H1 (cell line): ENCODE measurements at places on chromosomes 3 and 15. TPM values are rescaled to one million over a fixed set of nuclear protein-coding genes. Genes with fewer than 3 reads are reported as not detected.

GRCh38 chr3:14967285-14967684 lies 19.9 kb downstream of the NR2C2 start:
- H3K27me3 ChIP-seq, result no peaks in the 10 kb centered on the region
- H3K36me3 ChIP-seq, result no peaks in the 10 kb centered on the region
- H3K4me3 ChIP-seq, result no peak overlapping the region
- no peaks in the 10 kb centered on the region for H3K4me1 ChIP-seq
- no peak for DNase-seq
- no peak overlapping the region for H3K27ac ChIP-seq

GRCh38 chr3:46065294-46065705 lies 38.0 kb upstream of the XCR1 start:
- no peak for DNase-seq
- H3K27ac ChIP-seq, result no peak overlapping the region
- H3K4me3 ChIP-seq, result no peak overlapping the region
- no peaks in the 10 kb centered on the region for H3K27me3 ChIP-seq
- H3K36me3 ChIP-seq, result no peaks in the 10 kb centered on the region
- H3K4me1 ChIP-seq, result peaks cover 3% of the 10 kb centered on the region

DNA sequence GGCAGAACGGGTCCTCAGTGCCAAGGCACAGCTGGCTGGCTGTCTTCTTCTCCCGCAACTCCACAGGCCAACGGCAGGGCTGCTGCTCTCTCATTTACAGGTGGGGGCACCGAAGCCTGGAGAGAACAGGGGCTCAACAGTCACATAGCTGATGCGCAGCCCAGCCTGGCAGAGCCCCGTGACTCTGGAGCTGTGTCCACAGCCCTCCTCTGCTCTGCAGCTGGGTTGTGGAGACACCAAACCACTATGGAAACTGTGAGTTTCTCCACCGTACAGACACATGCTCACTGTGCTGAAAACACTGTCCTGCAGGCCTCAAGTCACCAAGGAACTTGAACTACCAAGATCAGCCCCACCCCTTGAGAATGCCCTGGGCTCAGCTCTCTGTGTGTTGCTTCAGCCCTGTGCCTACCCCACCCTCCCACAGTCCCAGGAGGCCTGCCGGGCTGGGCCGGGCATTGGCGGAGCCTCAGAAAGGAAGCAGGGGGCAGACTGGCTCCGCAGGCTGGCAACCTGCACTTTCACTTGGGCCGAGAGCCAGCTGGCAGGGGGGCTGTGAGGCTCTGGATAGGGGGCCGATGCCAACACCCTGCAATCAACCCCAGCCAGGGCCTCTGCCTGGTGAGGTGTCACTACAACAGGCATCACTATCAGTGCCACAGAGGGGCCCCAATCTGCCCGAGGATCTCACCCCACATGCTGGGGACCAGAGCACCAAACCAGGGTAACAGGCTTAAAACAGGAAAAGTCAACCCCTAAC lies 113.7 kb upstream of the RPL32 start:
- peaks cover 2% of the 10 kb centered on the region for H3K4me1 ChIP-seq
- no peak overlapping the region for H3K4me3 ChIP-seq
- H3K27ac ChIP-seq, result no peak overlapping the region
- H3K27me3 ChIP-seq, result no peaks in the 10 kb centered on the region

The IL5RA gene
- not detected in 2 replicates for total RNA-seq

The XRN1 gene
- 12.3 and 17.2 TPM in 2 replicates for total RNA-seq

The ANKRD63 gene
- total RNA-seq, result 0.26 TPM in 1 of 2 replicates, not detected in the other
